ENCODE measurements at places on chromosomes 6 and 20. TPM values are rescaled to one million over a fixed set of nuclear protein-coding genes. Genes with fewer than 3 reads are reported as not detected.

Gene SLC22A1
- 0.44 TPM for total RNA-seq

DNA sequence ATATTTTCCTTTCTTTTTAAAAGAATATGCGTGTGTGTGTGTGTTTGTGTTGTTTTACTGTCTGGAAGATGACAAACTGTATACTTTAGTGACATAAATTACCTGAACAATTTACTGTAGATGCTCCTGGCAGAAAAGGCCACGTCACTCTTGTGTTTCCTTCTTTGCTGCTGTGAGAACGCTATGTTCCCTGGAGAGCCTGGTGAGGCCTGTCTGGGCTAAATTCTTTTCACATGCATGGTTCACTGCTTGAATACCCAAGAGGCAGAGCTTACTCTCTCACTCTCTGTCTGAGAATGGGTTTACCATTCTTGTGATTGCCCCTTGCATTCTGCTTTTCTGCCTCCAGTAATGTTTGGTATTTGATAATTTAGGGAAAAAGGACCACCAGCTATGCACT is 64.3 kb downstream of the EDN1 start:
- ATAC-seq, result peak; percentile 88

- ATAC-seq, result no peak
Measured at GRCh38 chr6:22043284-22043962, 253.4 kb downstream of the PRL start.

- ATAC-seq, result no peak
Measured at GRCh38 chr6:148091394-148091793, 251.2 kb upstream of the SASH1 start.

Gene DYNLT2
- total RNA-seq, result 0.84 TPM

Gene SLC35D3
- total RNA-seq, result not detected

Gene SEMG1
- total RNA-seq, result not detected

DNA sequence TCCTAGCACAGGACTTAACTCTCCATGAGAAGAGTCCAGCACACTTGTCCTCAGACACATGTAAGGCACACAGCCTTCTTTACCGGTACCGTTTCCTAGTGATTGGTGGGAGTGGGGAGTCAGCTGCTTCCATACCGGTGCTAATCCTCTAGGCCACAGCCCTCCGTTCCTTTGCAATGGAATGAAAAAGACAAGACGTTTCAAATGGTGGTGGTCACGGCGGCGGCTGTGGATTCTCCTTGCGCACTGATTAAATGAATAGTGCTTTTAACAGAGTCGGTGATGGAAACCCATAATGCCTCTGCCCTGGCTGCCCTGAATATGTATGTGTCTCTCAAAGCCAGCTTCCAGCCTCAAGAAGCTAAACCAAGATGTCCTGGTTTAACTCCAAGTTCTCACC is 34.8 kb upstream of the GABRR1 start:
- no peak for ATAC-seq

DNA sequence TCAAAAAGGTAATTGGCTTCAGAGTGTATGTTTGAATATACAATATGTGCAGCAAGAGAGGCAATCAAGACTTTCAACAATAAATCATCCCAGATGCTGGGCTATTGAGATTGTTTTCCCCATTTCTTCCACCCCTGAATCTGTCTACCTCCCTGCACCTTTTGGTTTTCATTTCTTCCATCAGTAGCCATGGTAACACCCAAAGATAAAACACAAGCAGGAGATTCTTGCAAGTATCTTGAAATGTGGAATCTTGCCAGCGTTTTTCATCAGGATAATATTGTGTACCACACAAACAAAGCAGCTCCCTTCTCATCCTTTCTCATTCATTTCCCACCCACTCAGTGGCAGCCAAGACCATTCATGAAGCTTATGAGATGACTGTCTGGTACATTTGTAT is 73.0 kb upstream of the NRSN1 start:
- no peak for ATAC-seq

Gene FAM217A
- not detected for total RNA-seq

DNA sequence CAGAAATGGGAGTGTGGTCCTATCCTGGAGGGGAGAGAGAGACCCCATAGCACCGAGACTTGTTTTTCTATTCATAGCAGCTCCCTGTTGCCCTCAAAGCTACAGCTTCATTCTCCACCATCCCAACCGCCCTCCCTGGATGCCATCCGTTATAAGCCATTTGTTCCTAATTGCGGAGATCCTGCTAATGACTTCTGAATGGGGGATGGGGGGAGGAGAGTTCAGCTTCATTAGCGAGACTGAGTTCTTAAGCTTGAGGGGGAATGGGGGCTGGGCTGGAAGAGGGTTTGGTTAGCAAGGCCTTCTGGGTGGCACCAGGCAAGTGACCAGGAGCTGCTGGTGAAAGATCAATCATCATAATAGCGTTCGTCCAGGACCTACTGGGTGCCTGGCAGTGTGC is 27.1 kb downstream of the FOXP4 start:
- no peak for ATAC-seq

Gene SIRPB1
- total RNA-seq, result 3.5 TPM

GRCh38 chr6:158737082-158737709 is 82.0 kb downstream of the EZR start:
- ATAC-seq, result no peak

DNA sequence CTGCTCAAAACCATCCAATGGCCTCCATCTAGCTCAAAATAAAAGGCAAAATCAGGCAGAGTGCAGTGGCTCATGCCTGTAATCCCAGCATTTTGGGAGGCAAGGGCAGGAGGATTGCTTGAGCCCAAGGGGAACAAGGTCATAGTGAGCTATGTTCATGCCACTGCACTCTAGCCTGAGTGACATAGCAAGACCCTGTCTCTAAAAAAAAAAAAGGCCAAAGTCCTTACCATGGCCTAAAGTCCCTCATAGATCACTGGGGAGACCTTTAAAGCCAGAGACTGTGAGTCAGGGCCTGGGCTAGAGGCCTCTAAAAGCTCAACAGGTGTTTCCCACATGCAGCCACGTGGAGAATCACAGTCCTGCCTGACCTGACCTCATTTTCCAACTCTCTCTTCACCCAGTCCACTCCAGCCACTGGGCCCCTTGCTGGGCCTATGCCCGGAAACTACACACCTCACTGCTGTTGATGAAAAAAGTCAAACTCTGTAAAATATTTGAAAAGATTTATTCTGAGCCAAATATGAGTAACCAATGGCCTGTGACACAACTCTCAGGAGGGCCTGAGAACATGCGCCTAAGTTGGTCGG is 28.2 kb upstream of the TAB2 start:
- ATAC-seq, result no peak
